Tibial nerve (tissue), 4 donors: ENCODE measurements at places on chromosomes 1 and 21.

DNA sequence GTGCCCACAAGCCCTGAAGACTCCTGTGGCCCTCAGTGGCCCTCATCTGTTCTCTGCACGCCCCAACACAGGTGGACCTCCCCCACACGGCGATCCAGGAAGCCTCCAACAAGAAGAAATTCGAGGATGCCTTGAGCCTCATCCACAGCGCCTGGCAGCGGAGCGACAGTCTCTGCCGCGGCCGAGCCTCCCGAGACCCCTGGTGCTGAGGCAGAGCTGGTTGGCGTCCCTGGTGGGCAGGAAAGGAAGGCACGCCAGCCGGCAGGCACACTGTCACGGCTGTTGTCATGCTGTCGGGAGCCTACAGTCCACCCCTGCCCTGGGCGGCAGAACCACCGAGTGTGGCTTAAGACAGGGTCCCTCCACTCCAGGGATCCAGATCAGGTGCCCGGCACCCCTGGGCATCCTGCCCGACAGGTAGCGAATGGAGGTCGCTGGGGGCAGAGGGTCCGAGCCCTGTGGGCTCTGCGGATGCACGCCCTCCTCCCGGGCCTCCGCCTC is 2.3 kb upstream of the SLC25A34 start:
- no peak for DNase-seq

- no peak for DNase-seq
Measured at GRCh38 chr21:45080232-45080631, 5.9 kb downstream of the ADARB1 start.

GRCh38 chr21:41831866-41832595 is 47.1 kb downstream of the PRDM15 start:
- no peak for DNase-seq

DNA sequence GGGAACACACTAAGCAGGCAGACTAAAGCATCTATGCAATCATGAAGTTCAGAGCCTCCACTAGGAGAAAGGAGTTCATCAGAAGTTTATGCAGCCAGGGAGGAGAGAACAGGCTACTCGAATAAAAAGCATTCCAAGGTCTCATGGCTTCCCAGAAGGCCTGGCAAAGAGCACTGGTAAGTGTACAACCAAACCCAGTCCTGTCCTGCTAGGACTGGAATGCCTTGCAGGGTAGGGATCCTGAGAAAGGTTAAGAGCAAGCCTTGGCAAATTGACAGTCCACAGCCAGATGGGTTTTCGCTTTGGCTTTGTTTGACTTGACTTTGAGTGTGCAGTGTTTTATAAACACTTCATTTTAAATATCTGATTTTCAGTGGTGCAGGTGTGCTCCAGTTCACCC is 133.6 kb upstream of the ATP1B1 start:
- DNase-seq = no peak

GRCh38 chr1:75083848-75084514 is 50.2 kb upstream of the LHX8 start:
- no peak for DNase-seq

DNA sequence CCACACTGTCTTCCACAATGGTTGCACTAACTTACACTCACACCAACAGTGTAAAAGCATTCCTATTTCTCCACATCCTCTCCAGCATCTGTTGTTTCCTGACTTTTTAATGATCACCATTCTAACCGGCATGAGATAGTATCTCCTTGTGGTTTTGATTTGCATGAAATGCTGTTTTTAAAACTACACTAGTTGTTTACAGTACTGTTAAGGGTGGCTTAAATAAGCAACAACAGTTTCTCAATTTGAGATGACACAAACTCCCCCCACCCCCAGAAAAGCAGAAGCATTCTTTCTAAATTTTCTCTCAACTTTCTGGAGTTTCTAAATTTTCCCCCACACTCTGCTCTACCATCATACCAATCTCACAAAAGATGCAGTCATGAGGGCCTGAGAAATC is 7.1 kb upstream of the SLAMF7 start:
- no peak for DNase-seq

GRCh38 chr1:244157731-244158438 is 106.8 kb downstream of the ZBTB18 start:
- no peak for DNase-seq

GRCh38 chr1:53541761-53542550 is 82.8 kb downstream of the DMRTB1 start:
- DNase-seq = no peak

DNA sequence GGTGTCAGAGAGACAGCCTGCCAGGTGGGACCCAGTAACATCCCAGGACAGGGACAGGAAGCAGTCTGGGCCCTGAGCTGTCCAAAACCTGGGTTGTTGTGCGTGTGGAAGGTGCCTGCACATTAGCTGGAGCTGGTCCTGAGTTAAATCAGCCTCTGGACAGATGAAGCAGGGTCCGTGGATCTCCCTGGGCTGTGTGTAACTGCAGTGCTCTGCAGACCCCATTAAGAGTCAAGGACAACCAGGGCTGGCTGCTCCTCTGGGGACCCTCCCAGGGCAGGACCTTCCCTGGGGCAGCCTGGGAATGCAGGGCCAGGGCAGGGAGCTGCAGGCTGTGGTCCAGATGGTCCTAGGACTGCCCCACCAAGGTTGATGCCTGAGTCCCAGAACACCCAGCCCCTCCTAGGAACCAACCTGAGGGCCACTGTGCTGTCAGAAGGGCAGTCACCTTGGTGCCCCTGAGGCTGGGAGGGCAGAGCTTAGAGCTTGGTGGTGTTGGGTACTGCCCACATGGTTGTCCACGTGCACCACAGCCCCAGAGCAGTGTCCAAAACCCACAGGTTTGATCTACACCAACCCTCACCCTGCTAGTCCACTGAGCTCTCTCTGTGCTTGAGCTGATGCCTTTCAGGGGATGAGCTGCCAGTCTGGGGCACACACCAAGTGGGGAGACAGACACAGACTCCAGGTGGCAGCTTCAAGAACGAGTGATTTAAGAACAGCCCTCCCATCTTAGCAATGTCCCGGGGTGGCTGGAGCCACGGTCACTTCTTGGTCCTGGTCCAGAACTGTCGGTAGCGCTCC is 2.9 kb downstream of the MRPL55 start:
- DNase-seq = no peak

DNA sequence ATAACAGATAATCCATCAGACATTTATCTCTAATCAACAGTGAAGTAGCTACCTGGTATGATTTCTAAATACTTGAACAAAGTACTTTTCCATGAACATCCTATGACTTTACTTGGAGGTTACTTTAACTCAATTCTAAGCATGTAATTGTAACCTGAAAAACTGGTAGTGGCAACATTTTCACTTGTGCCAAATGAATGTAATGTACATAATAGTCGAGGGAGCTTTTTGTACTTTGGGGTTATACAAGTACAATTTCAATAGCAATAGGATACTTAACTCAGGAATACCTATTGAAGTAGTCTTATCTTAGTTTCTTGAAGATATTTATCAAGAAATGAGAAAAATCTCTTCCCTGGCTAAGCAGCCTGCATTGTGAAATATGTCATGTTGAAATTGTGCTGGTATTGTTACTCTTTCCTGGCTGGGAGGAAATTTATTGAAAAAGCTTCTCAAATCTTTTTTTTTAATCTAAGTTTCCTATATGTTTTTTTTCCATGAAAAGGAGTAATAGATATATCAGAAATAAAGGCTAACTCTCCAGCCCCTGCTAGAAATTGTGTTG is 33.7 kb upstream of the CACYBP start:
- no peak for DNase-seq

DNA sequence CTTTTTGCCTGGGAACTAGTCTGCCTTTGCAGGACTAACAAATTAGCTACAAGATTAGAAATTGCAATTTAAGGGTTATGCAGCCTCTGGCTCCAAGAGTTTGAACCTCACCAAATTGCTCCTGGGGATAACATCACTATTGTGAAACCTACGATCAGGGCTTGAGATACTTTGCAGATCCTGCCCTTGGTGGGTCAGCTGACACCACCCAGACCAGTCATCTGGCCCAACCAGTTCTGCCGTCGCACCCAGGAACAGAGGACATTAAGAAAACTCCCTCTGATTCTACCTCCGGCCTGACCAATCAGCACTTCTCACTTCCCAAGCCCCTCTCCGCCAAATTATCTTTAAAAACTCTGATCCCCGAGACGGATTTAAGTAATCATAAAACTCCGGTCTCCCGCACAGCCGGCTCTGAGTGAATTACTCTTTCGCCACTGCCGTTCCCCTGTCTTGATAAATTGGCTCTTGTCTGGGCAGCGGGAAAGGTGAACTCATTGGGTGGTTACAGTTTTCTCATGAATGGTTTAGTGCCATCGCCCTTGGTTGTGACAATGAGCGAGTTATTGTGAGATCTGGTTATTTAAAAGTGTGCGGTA is 32.9 kb upstream of the B3GALT5 start:
- no peak for DNase-seq

DNA sequence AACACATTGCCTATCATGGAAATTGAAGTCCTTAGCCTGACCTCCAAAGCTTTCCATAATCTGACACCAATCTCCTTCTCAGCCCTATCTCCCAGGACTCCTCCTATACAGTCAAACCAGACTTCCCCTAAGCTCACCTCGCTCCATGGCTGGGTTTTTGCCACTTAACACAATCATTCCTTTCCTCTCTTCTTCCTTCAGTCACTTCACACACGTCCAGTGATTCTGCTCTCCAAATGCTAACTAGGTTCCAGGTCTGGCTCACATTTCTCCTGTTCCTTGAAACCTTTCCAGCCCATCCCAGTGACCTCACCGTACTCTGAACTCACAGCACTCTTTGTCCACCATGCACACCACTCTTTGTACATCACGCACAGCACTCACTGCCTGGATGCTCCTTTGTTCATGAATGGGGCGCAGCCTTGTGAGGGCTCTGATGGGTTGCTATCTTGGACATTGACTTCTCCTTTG is 98.4 kb downstream of the GLUL start:
- DNase-seq = peak; percentile 50

- DNase-seq = peak; percentile 64
Measured at GRCh38 chr1:155226188-155226909, 17.9 kb downstream of the MTX1 start.
